Activated CD4-positive, alpha-beta T cell treated with anti-CD3 and anti-CD28 coated beads, Interleukin-2, amount 50 U/mL, for 1 hour (primary cell): ENCODE measurements at places on chromosomes 5 and 9.

- DNase-seq: no peak
These were observed 9.5 kb downstream of the ZNF367 start for GRCh38 chr9:96408409-96409280.

GRCh38 chr9:19184144-19184917 lies 46.2 kb upstream of the DENND4C start:
- peak; percentile 59 for DNase-seq

DNA sequence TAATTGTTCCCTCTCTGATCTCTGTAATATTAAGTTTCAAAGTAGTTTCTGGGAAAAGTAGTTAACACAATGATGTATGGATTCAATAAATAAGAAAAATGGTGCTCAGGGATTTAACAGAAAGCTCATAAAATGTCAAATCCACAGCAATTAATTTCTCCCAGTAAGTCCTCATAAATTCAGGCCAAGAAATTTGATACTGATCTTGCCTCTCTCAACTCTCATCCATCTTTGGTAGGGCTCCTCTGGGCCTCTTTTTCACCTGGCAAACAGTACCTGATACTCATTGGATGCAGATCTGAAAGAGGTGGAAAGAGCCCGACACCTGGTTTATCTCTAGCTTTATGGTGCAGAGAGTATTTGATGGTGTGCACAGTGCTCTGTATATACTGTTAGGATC lies 106.1 kb downstream of the STK32A start:
- no peak for DNase-seq

DNA sequence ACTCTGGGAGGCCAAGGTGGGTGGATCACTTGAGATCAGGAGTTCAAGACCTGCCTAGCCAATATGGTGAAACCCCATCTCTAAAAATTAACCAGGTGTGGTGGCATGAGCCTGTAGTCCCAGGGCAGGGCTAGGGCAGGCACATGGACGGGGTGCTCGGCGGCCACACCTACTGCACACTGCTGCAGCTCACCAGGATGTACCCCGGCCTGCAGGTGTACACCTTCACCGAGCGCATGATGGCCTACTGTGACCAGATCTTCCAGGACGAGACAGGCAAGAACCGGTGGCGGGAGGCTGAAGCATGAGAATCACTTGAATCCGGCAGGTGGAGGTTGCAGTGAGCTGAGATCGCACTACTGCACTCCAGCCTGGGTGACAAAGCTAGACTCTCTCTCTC lies 3.2 kb downstream of the ST6GALNAC4 start:
- DNase-seq: no peak

GRCh38 chr5:59040804-59041201 lies 457.9 kb downstream of the RAB3C start:
- DNase-seq: no peak

DNA sequence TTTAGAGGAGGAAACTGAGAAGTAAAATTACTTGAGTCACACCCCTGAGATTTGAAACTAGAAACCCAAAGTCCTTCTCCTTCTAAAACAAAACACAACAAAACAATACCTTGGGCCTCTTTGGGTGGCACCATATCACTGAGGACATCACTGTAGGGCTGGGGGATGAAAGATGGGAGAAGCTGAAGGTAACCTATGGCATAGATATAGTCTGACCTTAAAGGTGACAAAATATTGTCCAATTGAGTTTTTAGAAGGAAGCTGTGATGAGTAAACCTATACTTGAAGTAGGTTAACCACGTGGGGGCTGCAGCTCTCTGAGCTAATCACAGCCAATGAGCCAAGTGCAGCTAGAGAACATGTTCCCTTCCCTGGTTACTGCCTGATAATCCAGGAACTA lies 167.4 kb upstream of the CD180 start:
- no peak for DNase-seq

DNA sequence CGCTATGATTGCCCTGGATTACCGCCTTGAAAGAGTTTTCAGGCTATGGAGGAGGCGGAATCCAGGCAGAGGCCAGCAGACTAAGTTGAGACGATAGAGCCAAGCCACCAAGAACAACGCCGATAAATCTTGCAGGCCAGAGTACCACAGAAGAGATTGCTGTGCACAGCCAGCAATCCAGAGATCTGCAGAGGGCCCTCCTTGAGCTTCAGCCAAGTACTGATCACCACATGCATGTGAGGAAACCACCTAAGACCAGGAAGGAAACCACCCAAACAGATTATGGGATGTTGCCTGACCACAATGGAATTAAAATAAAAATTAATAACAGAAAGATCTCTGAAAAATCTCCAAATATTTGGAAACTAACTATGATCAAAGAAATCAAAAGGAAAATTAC lies 74.9 kb downstream of the GCNT4 start:
- DNase-seq: no peak

DNA sequence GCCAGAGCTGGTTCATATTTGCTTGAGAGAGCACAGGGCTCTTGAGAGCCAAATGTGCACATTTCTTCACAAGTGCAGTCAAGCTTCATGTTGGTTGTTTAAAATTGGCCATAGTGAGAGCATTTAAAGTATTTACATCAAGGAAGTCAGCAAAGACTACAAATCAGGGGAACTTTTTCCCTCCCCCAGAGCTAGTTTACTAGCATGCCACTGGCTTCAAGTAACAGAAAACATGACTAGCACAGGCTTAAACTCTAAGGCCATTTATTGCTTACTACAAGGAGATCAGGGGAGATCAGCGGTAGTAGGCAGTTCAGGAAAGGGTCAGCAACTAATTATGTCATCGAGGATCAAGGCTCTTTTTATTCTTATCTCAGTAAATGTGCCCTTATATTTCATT lies 11.0 kb upstream of the CCDC171 start:
- no peak for DNase-seq

DNA sequence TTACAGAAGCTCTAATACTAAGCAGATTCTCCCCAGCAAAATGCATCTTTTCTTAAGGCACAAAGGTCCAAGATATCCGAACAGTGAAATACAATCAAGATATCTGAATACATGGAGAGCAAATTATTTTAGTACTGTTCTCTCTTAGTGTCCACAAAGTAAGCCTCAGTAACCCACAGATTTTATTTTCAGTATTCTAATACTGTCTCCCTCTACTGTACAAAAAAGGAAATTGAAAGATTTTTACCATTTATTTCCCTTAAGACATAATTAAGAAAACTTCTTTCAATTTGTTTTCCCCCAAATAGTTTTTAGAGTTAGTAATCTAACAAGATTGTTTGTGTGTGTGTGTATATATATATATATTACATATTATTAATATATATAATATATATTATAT lies 24.7 kb upstream of the NOL6 start:
- DNase-seq: no peak

- DNase-seq: no peak
These were observed 289.2 kb downstream of the ZSWIM6 start for GRCh38 chr5:61621202-61621650.

GRCh38 chr9:91720751-91721705 lies 229.0 kb downstream of the ROR2 start:
- DNase-seq: no peak

- no peak for DNase-seq
These were observed 36.6 kb downstream of the NREP start for GRCh38 chr5:111720333-111720890.

GRCh38 chr9:91835632-91836031 lies 114.4 kb downstream of the ROR2 start:
- no peak for DNase-seq

- no peak for DNase-seq
These were observed 2217.4 kb upstream of the WWC1 start for GRCh38 chr5:166073901-166074581.

DNA sequence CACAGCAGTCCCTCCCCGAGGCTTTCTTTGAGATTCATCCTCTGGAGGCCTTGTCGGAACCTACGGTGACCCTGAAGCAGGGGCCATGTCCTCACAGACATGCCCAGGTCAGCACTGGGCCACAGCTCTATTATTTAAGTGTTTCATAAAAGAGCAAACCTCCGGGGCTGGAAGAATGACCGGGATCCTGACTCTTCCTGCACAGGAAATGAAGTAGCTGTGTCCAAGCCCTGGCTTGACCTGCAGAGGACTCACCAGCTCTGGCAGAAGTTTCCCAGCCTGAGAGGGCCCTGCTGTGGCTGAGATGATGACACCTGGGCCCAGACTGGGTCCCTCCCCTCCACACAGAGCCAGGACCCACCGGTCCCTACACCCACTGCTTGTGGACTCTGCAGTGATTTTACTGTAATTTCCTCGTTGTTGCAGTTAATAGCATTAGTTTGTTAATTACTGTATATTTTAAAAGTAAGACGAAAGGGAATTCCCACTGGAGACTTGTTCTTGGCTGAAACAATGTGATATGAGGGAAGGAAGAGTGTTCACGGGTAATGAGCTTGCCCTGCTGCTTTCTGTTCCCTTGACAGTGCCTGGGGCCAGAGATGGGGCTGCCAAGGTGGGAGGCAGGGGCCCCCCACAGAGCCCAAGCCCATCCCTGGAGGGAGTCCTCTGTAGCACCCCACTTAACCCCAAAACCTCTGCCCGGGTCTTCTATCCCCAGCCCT lies 72.2 kb downstream of the PCDH1 start:
- no peak for DNase-seq

GRCh38 chr9:24073007-24073592 lies 247.1 kb upstream of the ELAVL2 start:
- DNase-seq: no peak

DNA sequence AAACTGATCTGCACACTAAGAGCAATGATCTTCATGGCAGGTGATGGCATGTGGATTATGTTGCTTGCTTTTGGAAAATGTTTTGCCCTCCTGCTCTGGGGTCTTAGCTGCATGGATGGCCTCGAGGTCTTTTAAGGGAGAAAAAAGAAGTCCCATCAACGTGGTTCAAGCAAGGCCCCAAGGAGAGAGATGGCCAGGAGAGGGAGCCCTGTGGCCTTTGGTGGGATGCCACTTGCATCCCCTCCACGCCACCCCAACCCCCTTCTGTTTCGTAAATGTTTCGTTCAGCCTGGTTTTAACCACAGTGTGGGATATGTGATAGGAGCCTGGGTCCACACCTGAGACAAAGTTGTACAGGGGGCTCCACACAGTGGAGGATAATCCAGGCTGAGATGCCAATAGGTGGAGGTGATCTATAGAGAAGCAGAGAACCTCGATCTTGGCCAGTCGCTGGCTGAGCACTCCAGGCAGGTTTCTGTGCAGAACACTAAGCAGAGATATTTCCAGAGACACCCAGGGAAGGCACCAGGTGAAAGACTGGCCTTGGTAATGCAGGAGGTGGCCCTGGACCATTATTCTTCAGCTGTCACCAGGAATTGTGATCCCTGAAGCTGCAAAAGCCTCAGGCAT lies 25.8 kb upstream of the FRRS1L start:
- DNase-seq: no peak

- DNase-seq: no peak
These were observed 166.7 kb downstream of the PAPPA start for GRCh38 chr9:116320290-116320689.

DNA sequence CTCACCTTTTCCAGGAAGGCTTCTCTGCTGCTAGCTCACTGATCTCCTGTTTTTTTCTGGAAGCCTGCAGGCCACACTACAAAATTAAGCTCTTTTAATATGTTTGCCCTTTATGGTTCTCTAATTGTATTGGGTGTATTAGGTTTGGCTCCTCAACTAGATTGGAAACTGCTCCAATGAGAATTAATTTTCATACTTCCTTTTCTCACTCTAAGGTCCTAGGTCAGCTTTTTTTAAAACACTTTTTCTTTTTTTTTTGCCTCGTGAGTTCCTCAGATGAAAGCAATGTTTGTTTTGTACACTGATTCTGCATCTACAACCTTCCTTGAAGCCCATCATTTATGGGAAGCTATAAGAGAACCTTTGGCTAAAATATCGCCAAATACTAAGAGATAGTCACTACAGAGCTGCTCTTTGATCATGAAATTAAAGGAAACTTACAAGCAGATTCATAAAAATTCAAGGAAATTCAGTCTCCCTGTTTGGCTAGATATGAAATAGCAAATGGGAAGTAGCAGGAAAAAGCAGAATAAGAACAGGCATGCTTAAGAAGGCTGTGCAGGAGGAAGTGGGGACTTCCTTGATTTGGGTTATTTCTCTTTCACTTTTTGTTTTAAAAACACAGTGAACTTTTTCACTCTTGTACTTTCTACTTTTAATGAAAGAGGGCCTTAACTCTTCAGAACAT lies 55.2 kb upstream of the FYB1 start:
- DNase-seq: no peak

GRCh38 chr9:14072850-14073249 lies 241.1 kb downstream of the NFIB start:
- no peak for DNase-seq

GRCh38 chr5:15489571-15490235 lies 10.3 kb upstream of the FBXL7 start:
- DNase-seq: no peak

DNA sequence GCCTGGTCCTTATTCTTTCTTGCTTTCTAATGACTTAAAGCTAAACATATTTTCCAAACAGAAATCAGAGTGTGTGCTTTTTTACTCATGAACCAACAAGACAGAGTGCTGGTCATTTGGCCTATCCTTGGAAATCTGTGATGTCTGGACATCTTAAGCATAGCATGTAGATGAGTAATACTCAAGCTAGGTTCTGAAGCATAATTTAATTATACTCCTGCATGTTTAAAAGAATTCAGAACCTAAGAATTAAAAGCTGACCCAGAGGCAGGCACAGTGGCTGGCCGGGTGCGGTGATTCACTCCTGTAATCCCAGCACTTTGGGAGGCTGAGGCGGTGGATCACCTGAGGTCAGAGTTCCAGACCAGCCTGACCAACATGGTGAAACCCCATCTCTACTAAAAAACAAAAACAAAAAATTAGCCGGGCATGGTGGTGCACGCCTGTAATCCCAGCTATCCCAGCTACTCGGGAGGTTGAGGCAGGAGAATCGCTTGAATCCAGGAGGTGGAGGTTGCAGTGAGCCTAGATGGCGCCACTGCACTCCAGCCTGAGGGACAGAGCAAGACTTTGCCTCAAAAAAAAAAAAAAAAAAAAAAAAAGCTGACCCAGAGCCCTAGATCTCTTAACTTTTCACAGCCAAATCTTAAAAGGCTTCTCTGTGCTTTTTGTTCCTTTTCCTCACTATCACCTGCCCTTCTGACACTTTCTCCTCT lies 16.2 kb upstream of the TJP2 start:
- DNase-seq: no peak

GRCh38 chr9:111481885-111482636 lies 2.1 kb downstream of the ECPAS start:
- DNase-seq: no peak

- DNase-seq: no peak
These were observed 26.3 kb downstream of the AHRR start for GRCh38 chr5:347712-348284.

DNA sequence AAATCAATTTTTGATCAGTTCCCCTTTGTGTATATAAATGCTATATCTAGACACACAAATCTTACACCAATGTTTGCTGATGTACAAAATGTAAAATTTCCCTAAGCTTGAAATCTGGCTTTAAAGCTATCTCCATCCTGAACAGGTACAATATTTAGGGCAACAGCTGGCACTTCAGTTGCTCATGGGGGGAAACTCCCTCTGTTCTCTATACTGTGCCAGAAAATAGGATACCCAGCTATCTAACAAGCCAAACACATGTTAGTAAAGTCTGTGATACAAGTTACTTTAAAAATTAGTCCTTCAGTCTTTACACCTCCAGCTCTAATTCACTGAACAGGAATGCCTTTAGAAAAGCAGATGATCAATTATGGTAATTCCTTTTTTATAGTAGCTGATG lies 191.8 kb downstream of the SLF1 start:
- DNase-seq: no peak

- no peak for DNase-seq
These were observed 14.4 kb downstream of the CPLX2 start for GRCh38 chr5:175885813-175886212.
